ENCODE measurements at places on chromosomes 1 and 21.

DNA sequence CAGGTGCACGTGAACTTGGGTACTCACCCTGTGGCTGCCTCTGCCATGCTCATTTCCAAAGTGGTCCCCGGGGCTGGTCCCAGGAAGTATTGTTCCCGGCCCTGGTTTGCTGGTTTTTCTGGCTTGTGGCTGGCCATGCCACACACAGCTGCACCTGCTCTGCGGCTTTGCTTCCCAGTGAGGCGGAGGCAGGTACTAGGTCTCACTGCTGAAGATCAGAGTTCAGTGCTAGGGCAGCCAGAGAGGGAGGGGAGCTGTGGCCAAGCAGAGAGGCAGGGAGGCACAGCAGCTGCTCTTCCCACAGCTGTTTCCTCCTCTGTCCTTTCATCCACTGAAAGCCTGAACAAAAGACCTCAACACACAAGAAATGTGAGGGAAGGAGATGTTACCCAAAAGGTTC, 30.5 kb downstream of the ENO1 start:
- no peak for DNase-seq

GRCh38 chr1:162091681-162092524, 22.4 kb downstream of the NOS1AP start:
- no peak for DNase-seq

- DNase-seq, result peak; percentile 2
These were observed 50.2 kb downstream of the KCNN3 start for GRCh38 chr1:154819628-154820590.

- DNase-seq, result no peak
These were observed 559 bp downstream of the SERTAD4 start for GRCh38 chr1:210233216-210233494.
